ENCODE measurements at places on chromosomes 7 and 10.

- no peak for DNase-seq
These were observed 102.4 kb downstream of the MDFIC start for GRCh38 chr7:115024276-115024675.

- no peak for DNase-seq
These were observed 423.7 kb downstream of the DPP6 start for GRCh38 chr7:154475864-154476263.

DNA sequence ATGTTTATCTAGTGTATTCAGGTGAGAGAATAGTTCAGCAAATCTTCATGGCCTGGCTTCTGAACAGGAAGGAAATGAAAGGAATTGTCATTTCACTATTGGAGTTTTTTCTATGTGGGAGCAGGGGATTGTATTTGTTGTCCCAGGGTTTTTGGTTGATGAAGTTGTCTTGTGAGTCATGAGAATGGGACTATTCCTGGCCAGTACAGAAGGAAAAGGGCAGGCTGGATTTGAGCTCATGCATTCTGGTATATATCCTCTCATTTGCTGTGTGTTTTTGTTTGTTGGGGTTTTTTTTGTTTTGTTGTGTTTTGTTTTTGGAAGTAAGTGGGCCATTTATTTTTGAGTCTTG lies 101.2 kb upstream of the MKLN1 start:
- DNase-seq, result no peak

DNA sequence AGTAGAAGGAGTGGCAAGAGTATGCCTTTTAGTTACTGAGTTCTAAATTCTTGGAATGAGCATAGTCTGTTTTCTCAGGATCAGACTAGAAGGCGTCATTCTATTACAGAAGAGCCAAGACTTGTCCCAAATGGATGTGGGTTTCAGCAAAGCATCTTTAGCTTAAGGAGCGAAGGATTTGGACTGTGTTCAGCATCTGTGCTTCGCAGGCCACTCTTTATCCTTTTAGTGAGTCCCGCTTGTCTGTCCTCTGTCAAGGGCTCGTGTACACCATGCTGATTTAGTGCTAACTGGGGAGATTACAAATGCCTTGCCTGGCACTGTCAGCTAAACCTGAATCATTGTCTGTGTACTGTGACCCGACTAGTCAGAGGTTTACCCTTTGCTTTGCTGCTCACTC lies 465.7 kb downstream of the AUTS2 start:
- DNase-seq, result no peak

DNA sequence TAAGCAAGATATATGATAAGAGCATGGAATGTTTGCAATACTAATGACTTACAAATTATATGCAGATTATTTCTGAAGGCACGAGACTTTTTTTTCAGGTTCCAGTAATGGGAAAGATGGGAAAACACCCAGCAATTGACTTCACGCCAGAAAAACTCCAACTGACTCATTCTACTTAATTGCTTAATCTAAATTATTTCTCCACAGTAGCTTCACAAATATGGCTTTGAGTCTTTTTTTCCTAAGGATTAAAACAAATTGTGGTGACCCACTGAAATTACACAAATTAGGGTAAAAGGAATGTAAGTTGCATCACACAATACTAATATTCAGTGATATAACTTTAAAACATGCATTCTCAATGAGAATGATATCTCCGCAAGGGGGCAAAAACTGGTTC lies 138.7 kb downstream of the GNAI1 start:
- no peak for DNase-seq

GRCh38 chr10:120607710-120608703 lies 151.0 kb downstream of the PLPP4 start:
- no peak for DNase-seq

DNA sequence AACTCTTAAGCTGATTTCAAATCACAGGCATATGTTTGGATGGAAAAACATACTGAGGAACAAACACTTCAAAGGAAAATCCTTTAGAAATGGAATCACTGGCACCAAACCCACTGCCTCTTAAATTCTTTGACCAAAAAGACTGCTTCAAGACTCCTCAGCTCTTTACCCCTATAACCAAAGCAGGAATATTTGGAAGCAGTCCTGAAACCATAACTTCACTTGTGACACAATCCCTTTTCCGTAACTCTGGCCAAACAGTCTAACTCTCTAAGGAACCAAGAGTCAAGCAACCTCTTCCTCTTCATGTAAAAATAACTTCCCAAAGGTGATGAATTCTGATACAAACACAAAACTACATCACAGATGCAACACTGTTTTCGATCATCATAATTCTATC lies 104.3 kb downstream of the MTERF1 start:
- no peak for DNase-seq

- DNase-seq, result no peak
These were observed 11.7 kb upstream of the TMEM243 start for GRCh38 chr7:87231258-87231657.

DNA sequence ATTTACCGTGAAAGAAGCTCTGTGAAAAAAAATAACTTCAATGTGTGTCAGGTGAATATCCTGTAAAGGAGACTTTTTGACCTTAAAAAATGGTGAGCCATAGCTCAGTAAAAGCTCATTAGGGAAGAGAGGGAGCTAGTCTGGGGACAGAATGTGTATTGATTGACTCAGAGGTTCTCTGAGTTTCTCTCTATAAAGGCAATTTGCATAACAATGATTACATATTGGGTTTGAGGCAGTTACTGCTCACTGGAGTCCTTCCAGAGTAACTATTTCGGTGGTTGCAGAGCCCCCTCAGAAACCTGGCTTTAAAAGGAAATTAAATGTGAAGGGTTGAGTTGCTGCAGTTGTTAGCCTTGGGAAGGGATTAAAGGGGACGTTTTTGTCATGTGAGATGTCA lies 181.6 kb downstream of the GALNT17 start:
- no peak for DNase-seq

GRCh38 chr7:107998660-107999480 lies 4.1 kb downstream of the LAMB1 start:
- no peak for DNase-seq

DNA sequence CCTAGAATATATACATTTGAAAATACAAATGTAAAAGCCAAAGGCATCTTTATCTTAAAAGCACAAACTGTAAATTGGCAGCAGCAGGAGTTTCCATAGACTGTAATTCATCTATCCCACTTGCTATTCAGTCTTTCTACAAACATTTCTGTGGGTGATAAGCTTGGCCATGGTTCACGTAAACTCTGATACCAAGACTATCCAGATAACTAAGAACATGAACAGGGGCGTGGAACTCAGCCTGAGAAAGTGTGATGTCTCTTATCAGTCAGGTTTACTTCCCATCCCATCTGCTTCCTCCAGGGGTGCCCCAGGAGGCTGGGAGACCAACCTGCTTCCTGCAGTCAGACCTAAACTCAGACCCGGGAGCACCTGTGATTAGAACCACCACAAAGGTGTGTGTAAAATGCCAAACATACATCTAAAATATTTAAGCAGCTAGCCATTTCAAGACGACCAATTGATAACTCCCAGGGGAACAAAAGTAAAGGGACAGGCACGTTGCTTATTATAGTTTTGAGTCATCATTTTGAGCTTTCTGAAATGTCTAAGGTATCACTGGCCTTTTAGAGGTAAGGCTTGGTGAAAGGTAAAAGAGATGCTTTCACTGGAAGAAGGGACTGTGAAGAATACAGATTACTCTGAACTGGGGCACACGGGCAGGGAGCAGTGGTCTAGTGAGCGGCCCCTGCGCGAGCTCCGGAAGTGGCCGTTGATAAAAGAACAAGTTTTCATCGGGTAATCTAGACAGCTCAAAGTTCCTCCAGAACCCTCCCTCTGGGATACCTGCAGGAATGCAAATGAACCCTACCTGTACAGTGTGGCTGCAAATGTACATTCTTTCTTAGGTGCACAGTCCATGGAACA lies 51.5 kb downstream of the RSU1 start:
- no peak for DNase-seq

GRCh38 chr7:90298145-90299038 lies 22.7 kb downstream of the FAM237B start:
- DNase-seq, result no peak

GRCh38 chr10:56470701-56471100 lies 109.6 kb upstream of the ZWINT start:
- no peak for DNase-seq

GRCh38 chr7:14637968-14638367 lies 264.6 kb downstream of the DGKB start:
- DNase-seq, result no peak

GRCh38 chr10:84140036-84140379 lies 699 bp downstream of the GHITM start:
- DNase-seq, result no peak

GRCh38 chr10:78494179-78494578 lies 460.5 kb downstream of the RPS24 start:
- no peak for DNase-seq

- DNase-seq, result no peak
These were observed 363.7 kb upstream of the PODXL start for GRCh38 chr7:131919920-131920709.

DNA sequence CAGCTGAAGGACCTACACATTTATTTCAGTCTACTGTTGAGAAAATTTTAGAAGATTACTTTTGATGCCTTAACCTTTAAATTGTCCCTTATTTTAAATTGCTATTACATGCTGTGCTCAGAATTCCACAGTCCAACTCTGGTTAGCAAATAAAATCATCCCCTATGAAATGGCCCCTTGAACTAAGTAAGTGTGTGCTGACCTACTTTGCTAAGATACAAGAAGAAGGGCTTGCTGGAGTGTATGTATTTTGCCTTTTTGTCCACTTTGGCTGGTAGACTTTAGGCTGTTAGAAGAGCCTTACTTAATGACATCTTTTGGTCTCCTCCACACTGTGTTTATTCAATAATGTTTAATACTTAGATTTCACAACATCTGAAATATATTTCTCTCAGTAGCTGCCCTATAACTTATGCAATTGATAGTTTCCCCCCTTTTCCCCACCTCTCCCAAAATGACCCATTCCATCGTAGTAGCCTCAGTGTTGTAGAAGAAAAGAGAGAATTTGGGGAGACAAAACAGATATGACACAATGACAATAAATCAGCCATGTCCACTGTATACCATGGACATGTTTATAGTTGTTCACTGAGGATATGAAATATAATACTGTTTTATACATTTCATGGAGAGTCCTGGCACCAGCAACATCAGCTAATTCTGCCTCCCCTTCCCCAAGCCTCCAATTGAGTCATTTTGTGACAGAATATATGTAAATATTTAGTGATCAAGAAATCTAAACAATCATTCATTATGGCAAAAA lies 107.8 kb upstream of the ASAH2 start:
- DNase-seq, result no peak

- no peak for DNase-seq
These were observed 66.4 kb downstream of the ZNF503 start for GRCh38 chr10:75335191-75335590.

- DNase-seq, result no peak
These were observed 47.5 kb upstream of the AGR3 start for GRCh38 chr7:16929146-16929762.

GRCh38 chr10:21021843-21022594 lies 124.9 kb upstream of the NEBL start:
- DNase-seq, result no peak

DNA sequence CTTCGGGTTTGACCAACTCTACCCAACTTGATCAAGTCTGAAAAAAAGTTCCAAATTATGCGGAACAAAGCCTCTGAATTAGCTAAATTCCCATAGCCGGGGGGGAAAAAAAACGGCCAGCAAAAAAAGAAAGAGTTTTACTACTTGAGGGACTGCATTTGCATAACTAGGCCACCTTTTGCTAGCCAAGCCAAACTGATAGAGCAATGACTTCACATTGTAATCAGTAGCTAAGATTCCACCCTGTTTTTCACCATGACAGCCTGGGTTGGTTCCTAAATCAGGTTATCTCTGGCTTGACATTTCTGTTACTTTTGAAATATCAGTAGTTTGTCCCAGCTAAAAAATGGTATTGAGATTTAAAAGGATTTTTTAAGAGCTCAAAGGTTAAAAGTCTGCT lies 31.4 kb upstream of the CREB3L2 start:
- DNase-seq, result no peak

DNA sequence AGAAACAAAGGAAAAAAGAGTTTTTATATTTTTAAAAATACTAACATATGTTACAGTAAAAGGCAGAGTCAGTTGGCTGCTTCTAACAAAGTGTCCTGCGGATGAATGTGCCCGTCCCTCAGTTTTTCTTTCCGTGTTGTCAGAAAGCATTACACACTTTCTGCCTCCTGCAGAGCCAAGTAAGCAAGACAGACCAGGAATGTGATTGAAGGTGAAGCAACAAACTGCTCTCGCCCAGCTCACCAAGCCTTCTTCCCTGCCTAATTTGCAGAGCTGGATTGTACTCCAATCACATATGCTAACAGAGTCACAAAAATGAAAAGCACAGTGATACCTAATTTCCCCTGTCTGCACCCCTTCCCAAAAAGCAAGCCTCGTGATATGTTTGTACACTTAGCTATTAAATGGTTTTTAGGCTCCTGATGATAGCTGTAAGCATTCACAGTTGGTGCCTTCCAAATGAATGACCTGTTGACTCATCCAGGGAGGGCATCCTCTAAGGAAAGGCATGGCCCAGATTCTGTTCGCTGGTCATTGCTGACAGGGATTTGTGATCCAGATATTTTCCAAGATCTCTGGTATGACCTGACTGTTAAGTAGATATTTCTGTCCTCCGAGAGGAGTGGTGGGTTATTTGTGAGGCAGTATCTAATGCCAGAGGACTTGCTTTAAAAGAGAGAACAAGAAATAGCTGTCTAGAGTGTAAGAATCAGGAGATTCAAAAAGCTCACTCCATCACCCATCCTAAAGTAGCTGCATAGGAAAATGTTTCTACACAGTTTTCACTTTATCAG lies 187.3 kb upstream of the PLXDC2 start:
- no peak for DNase-seq

GRCh38 chr7:157499121-157499834 lies 162.5 kb downstream of the DNAJB6 start:
- no peak for DNase-seq

DNA sequence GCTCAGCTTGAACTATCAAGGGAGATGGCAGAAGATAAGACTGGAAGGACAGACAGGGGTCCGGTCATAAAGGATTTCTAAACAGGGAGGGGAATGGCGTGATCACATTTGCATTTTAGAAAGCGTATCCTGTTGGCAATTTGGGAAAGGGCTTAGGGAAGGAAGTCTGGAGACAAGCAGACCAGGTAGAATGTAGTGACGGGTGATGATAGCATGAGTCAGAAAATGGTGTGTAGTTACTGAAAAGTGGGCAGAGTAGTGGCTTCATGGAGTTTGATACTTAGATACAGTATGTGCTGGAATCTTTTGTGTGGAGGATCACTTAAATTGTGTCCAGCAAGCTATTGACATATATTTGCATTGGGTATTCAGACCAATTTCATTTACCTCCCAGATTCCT lies 61.2 kb downstream of the LRGUK start:
- no peak for DNase-seq
